ENCODE measurements at places on chromosomes 5 and 9. TPM values are rescaled to one million over a fixed set of nuclear protein-coding genes. Genes with fewer than 3 reads are reported as not detected.
A peak's percentile ranks its signal among the peaks of the same experiment; 100 is the strongest.

GRCh38 chr5:150488519-150489359 is 19.2 kb upstream of the NDST1 start:
- peak; percentile 59 for DNase-seq

DNA sequence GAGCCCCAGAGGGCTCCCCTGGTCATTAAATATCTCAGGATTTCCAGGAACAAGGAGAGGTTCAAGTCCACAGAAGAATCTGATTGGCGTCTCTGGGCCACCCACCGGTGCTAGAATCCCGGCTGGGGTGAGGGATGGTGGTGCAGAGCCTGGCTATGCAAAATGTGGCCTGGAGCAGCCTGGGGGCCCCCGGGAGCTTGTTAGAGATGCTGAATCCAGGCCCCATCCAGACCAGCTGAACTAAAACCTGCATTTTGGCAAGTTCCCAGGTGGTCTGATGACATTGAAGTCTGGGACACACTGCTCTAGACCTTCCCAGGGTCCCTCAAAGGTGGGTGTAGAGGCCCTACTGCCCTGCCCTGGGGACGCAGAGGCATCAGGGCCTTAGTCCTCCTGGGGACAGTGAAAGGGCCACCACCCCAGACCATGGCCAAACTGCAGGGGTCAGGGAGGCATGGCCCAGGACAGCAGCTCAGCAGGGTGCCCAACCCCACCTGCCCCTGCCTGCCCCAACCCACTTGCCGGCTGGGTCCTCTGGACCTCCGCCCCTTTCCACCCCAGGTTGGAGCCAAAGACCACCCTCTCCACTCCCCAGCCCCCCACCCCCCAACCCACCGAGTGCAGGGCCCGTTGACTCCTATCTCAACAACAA is 34.7 kb downstream of the ADAMTS2 start:
- no peak for DNase-seq

DNA sequence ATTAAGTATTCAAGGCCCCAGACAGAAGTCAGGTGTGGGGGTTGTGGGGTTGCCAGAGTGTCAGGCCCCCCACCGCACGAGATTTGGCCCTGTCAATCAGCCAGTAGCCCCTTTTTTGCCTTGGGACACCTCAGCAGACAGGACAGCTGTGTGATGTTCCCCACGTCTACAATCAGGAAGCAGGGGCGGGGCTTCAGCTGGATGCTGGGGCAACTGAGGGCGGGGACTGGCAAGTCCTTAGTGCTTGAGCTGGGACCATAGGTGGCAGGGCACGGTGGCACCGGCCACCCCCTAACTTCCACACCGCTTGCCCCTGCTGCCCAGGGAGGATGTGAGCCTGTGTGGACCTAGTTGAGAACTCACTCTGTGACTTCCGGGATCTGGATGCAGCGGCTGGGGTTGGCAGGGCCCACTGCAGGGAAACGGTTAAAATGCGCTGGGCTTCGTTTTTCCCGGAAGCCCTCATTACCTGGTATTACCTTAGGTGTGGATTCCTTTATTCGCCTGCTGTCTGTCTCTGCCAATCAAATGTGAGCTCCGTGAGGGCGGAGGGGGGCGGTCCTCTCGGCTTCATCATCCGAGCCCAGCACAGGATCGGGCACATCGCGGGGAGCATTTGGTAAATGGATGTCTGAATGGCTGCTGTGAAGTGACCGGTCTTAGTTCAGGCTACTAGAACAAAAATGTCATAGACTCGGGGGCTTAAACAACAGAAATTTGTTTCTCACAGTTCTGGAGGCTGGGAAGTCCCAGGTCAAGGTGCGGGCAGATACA is 7.5 kb upstream of the GTF3C5 start:
- DNase-seq, result no peak

The SLIT3 gene
- 0.18 TPM for total RNA-seq

Data from IMR-90 (cell line).